Small intestine (tissue), 16 donors: ENCODE measurements at places on chromosomes 5 and 9. TPM values are rescaled to one million over a fixed set of nuclear protein-coding genes. Genes with fewer than 3 reads are reported as not detected.

Gene DAB2
- 201 TPM for polyA plus RNA-seq

- no peak for DNase-seq
These were observed 595.4 kb upstream of the RIOK2 start for GRCh38 chr5:97778451-97778850.

Gene PCDHGA10
- 0.27 TPM for polyA plus RNA-seq

DNA sequence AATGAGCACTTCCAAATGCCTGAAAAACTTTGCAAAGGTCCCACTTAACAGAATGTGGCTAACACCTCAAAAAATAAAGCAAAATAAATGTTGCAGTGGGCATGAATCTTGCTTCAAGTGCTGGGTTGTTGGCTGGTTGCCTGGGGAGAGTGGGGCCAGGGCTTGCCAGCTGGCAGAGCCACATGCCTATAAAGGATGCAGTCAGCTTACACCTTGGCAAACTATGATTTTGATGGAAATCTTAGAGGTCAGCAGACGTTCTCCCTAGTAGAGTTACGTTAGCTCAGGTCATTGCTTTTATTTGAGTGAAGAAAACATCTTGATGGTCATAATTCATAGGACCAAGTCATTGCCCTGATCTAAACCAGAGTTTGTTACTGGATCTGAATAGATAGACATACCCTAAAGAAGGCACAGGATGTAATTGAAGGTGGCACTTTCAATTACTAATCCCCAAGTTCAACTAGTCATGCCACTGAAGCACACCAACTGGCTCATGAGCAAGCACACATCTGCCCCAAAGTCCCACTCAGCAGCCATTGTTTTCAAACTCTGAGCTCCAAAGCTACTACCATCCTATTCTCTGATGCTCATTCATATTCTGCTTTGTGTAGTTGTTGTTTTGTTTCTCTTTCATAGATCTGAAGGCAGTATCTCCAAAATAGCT, 51.2 kb upstream of the ZSWIM6 start:
- no peak for DNase-seq

DNA sequence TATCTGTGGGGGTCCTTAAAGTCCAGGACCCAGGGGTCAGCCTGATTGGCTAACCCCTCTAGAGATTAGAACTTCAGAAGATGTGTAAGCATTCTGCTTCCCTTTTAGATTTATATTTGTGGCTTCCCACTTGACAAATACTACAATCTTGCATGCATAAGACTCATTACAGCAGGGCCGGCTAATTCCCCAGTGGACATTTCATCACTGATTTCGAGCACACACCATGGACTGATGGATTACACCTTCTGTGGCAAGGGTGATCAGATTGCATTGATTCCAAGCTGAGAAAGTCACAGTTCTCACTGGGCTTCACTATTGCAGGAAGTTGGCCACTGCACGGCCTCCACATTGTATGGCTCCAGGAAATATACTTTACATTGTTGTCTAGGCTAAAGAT, 65.8 kb upstream of the DAPK1 start:
- DNase-seq = no peak

- peak; percentile 54 for DNase-seq
These were observed 7.1 kb downstream of the PHYHD1 start for GRCh38 chr9:128927731-128928411.

GRCh38 chr5:98341038-98342032, 432.1 kb upstream of the RGMB start:
- DNase-seq = peak; percentile 11

- DNase-seq = no peak
These were observed 1379.9 kb downstream of the EFNA5 start for GRCh38 chr5:106290841-106291240.

Gene SLC22A4
- 10.9 TPM for polyA plus RNA-seq

Gene ZFP37
- 1.00 TPM for polyA plus RNA-seq

DNA sequence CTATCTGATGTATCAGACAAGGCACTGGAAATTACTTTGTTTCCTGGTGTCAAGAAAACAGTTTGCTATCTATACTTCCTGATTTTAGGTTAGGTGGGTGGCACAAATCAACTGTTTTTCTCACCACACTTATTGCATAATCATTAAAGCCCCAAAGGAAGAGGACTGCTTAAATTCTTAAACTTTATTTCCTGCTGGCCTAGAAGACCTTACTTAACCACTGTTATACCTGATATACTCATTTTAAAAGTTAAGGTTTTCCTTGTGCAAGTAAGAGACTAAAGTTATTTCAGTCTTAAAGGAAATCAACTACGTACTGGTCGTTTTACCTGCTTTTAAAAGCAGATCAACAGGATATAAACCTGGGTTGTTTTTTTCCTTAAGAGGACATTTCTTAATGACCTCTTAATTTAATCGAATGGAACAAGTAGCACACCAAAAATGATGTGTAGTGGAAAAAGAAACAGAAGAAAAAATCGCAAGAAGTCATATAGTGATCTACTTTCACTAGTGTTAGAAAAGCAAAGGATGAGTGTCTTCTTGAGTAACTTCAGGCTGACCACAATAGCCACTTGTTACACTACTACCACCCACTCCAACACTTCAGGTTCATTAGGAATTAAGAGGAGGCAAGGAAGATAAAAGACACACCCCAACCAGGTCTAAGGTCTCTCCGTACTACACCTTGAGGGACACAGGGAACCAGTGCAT, 974 bp downstream of the CLINT1 start:
- peak; percentile 49 for DNase-seq
